ENCODE measurements at places on chromosomes 1 and 21. TPM values are rescaled to one million over a fixed set of nuclear protein-coding genes. Genes with fewer than 3 reads are reported as not detected.
A peak's percentile ranks its signal among the peaks of the same experiment; 100 is the strongest.

The FMO4 gene
- total RNA-seq = 4.9 TPM

The PROX1 gene
- total RNA-seq = 2.8 TPM

The CCDC30 gene
- 10.9 TPM for total RNA-seq

The MANEAL gene
- 2.3 TPM for total RNA-seq

The TMEM200B gene
- total RNA-seq = 24.6 TPM

The LCK gene
- total RNA-seq = 3.2 TPM

The CFAP57 gene
- 0.31 TPM for total RNA-seq

The NUAK2 gene
- total RNA-seq = 4.7 TPM

The FGR gene
- total RNA-seq = 15.3 TPM

The CGN gene
- total RNA-seq = 2.0 TPM

The ZNF670 gene
- total RNA-seq = 3.2 TPM

DNA sequence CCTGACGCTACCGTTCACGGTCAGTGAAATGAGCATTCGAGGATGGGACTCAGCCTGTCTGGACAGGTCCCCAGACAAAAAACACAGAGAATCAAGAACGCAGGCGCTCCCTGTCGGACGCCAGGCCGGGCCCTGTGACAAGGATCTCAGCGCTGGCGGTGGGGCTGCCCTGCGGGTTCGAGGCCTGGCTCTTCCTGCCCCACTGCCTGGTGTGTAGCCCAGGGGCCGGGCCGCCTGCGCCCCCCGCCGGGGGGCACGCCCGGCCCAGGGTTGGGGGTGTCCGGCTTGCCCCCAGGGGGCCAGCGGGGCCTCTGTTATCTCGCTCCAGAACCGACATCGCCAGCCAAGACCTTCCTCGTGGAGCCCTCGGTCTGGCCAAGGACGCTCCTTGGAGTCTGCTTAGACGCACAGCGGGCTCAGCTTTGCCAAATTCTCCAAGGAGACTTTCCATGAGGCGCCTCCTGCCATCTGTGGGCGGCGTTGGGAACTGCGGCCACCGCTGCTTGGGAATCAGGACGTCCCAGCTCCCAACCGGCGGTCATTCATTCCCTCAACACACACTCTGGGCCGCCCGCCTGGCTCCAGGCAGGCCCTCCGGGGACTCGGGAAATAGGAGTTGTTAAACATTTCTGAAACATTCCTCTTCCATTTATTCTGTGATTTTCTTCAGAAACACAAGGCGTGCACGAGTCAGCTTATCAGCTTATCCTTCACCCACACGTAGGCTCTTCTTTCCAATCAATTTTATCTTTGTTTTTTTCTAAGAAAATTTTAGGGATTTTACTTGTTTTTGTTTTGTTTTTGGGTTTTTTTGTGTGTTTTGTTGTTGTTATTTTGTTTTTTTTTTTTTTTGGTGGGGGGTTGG lies 11.3 kb upstream of the RIPK4 start:
- DNase-seq = peak; percentile 92

DNA sequence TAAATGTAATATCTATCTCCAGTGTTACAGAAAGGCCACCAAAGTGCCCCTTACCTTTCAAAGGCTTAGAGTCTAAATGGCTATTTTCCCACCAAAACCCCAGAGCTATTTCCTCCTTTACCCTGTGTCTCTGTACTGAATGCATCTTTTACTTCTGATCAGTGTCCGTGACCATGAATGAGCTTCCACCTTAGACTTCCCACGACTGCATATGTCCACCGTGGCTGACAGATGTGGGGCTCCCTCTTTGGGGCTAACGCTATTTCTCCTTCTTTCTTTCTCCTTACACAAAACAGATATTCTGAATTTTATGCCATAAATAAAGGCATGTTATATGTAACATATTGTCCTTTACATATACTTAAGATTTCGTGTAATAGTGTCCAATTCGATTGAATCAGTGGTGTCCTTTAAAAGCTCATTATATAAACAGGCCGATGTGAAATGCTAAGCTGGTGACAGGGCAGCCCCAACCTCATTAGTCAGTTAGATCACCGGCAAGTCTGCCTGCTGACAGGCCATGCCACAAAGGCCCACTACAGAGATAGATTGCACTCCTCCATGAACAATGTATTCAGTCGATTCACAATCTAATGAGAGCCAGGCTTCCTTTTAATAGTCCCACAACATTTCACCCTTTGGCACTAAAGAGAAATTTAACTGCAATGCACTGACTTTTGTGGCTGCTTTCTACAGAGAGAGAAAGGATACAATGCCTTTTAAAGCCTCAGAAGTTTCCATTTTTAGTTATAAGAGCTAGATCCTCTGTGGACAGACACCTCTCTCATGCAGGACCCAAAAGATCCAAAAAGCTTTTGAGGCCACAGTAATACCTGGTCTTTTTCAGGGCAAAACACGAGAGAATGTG lies 297.9 kb downstream of the PCP4 start:
- no peak for DNase-seq

- no peak for DNase-seq
These were observed 61.6 kb downstream of the NFIA start for GRCh38 chr1:61143821-61144424.

DNA sequence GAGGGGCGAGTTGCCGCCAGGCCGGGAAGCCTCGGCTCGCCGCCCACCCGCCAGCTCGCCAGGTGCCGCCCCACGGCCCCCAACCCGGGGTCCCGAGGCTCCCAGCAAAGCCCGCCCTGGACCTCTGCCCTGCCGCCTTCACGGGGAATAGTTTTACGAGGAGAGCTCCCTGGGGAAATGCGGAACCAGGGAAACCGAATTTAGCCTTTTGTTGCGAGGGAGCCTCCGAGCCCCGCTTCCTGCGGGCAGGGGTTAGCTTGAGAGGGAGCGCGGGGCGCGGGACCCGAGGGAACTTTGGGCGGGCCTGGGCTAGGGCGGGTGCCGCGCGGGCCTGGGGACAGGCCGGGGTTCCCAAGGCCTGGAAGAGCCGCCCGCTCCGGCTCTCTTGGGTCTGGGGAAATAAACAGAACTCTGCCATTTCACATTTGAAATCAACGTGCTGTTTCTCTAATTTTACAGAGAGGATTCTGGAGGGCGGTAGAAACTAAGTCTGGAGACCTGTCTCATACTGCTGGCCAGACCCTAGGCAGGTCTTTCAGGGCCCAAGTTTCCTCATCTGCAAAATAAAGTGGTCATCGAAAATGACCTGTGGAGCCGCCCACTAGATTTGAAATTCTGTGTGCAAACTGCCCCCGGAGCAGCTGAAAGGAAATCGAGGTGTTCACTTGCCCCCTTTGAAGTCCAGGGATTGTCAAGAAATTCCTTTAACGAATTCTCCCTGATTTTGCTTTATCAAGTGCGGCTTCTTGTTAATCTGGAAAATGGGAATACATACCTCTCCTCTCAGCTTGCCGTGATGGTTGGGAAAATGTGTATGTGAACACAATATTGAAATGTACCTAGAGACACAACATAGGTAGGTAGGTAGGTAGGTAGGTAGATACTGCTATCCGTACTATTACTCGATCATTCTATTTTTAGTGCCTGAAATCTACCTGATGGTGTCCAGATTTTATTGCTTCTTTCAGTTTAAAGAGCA lies 749 bp upstream of the GLUL start:
- DNase-seq = no peak

- no peak for DNase-seq
These were observed 13.7 kb upstream of the DUSP12 start for GRCh38 chr1:161735837-161736236.

GRCh38 chr21:42892931-42893755 lies at the start of gene NDUFV3:
Gene NDUFV3, plus strand, starts transcription at chr21:42893309. Its CDS starts 25 bp downstream, at chr21:42893334.
- peak; percentile 100 for DNase-seq

- peak; percentile 58 for DNase-seq
These were observed 163.7 kb downstream of the NTMT2 start for GRCh38 chr1:170309389-170310013.

DNA sequence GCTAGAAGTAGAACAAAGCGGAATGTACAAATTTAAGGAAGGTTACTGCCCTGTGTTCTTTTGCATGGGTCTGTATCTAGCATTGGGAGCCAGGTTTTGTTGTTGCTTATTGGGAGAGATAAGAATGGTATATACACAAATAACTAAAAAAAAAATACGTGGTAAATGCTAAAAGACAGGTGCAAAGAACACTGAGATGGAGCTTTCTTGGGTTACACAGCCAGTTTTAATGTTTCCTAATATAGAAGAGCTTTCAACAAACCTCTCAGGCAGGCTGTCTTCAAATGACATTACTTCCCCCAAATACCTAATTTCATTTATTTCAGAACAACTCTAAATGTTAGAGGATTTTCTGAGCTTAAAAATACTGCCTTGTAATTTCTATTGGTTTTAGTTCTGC lies 1.4 kb upstream of the MDM4 start:
- DNase-seq = no peak

GRCh38 chr1:180951836-180952656 lies 39.3 kb downstream of the KIAA1614 start:
- no peak for DNase-seq

DNA sequence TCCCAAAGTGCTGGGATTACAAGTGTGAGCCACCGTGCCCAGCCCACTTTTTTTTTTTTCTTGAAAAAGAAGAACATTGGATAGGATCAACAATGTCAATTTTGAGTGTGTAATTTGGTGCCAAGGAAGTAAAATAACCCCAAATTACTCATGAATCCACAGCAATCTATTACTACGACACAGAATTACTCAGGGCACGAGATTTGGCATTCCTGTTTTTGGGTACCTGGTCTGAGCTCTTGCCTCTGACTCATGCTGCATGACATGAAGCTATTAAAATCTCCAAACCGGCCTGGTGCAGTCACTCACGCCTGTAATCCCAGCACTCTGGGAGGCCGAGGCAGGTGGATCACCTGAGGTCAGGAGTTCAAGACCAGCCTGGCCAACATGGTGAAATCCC lies 10.4 kb downstream of the RNF19B start:
- no peak for DNase-seq

DNA sequence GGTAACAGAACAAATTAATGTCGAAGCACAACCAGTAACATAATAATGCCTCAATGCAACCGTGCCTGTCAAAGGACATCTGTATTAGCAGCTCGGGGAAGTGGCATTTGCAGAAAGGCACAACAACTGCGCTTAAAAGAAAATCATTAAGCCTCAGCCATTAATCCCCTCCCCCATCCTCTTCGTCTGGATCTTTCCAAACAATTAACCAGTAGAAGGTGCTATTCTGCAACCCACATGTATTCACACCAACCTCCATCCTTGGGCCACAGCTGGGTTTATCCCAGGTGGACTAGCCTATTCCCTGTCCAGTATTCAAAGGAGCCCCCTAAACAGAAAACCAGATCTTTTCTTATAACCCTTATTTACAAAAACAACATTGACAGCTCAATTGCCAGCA lies 2.6 kb downstream of the RERE start:
- DNase-seq = no peak

- DNase-seq = peak; percentile 73
These were observed 28.1 kb downstream of the PADI4 start for GRCh38 chr1:17335821-17336710.

DNA sequence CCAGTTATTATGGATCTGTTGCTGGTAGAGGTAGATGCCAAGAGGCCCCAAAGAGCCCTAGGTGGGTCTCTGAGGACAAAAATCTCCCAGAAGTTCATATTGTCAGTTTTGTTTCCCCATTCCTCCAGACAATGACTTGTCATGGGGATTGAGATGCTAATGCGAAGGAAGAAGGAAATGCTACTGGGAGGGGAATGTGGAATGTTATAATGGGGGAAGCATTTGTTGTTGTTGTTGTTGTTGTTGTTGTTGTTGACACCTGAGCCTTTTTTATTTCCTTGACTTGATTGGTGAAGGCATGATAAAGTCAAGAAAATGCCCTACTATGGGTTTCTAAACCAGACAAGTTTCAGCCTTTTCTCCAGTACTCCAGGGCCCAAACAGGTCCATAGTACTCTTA lies 108.9 kb downstream of the BEND5 start:
- no peak for DNase-seq

DNA sequence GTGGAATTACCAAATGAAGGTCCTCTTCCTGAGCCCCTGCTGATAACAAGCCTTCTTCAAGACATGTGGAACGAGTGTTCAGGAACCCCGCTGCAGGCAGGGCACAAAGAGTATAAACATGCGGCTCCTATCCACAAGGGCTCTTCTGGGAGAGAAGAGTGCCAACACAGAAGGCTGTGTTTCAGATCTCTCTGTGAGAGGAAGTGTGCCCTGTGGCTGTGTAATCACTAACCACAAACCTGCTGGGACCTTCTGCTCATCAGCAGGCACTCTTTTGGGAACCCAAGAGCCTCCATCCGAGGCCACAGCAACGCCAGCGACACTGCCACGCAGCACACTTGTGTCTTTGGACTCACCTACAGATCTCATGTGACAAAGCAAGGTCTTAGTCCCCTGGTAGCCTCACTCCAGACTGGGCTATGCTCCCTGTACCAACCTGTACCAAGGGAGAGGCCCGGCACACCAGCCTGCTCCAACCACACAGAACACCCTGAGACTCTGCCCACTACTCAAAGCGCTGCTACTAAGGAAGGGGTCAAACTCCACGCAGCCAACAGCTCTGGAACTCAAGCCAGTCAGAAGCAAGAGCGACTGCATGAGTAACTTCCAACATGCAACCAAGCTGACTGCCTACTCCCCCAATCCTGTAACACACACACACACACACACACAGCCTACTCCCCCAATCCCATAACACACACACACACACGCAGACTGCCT lies 7.8 kb downstream of the PTTG1IP start:
- DNase-seq = no peak

DNA sequence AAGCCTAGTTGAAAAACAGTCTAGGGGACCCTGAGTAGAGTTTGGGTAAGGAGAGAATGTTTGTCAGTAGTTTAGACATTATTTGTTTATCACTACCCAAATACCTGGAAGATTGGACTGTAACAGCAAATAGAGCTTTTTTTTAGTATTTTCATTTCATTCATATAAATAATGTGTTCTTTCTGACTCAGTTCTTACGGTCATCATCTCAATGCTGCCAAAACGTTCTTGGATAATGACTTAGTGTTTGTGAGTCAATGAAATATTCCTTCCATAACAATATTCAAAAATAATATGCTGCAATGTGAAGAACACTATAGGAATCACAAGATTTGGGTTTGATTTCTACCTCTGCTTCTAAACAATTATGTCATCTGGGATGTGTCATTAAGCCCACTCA lies 400.0 kb upstream of the PKN2 start:
- no peak for DNase-seq

- no peak for DNase-seq
These were observed 6.1 kb upstream of the IGFN1 start for GRCh38 chr1:201184307-201185122.

GRCh38 chr1:228281631-228282328 lies 73.9 kb downstream of the OBSCN start:
- DNase-seq = no peak

GRCh38 chr1:10744654-10745238 lies 51.7 kb downstream of the CASZ1 start:
- no peak for DNase-seq

- no peak for DNase-seq
These were observed 1019.6 kb downstream of the PLA2G4A start for GRCh38 chr1:187848321-187848720.

Measured in sciatic nerve (tissue), 2 donors.